Ovary (tissue), 10 donors: ENCODE measurements at places on chromosomes 2 and 18.

GRCh38 chr18:497688-498087, 2.8 kb downstream of the COLEC12 start:
- no peak overlapping the region for H3K27ac ChIP-seq
- no peaks in the 10 kb centered on the region for H3K27me3 ChIP-seq
- no peak for DNase-seq
- H3K36me3 ChIP-seq: no peaks in the 10 kb centered on the region

GRCh38 chr2:239803766-239804115, 221.4 kb downstream of the NDUFA10 start:
- H3K27ac ChIP-seq: no peak overlapping the region
- no peaks in the 10 kb centered on the region for H3K36me3 ChIP-seq

DNA sequence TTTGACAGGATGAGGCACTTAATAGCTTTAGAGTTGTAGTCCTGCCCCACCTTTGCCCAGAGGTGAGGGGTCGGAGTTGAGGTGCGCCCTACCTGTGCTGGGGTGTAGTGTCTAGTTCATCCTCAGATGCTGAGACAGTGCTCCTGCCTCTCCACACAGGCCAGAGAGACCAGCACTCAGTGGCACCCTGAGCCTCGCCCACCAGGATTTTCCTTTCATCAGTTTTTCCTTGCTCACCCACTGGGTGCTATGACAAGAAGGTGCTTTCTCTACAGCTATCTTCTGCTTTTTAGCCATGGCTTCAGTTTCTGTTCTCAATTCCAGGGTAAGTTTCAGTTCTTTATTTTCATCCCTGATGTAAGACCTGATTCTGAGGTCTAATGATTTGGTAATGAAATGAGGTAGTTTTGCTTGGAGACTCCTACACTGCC, 16.8 kb upstream of the TMEM131 start:
- no peak overlapping the region for H3K27ac ChIP-seq
- no peak overlapping the region for H3K4me3 ChIP-seq
- H3K36me3 ChIP-seq: no peaks in the 10 kb centered on the region
- H3K27me3 ChIP-seq: no peaks in the 10 kb centered on the region
- DNase-seq: no peak

GRCh38 chr2:133262893-133263292, 305.4 kb downstream of the NCKAP5 start:
- H3K4me3 ChIP-seq: no peak overlapping the region
- no peak overlapping the region for H3K27ac ChIP-seq
- DNase-seq: no peak
- H3K36me3 ChIP-seq: no peaks in the 10 kb centered on the region
- H3K4me1 ChIP-seq: peaks cover 9% of the 10 kb centered on the region
